ENCODE measurements at places on chromosomes 4 and X.

- no peak for DNase-seq
- H3K36me3 ChIP-seq = no peaks in the 10 kb centered on the region
- no peaks in the 10 kb centered on the region for H3K4me1 ChIP-seq
- H3K27ac ChIP-seq = no peak overlapping the region
- H3K4me3 ChIP-seq = no peak overlapping the region
Measured at GRCh38 chrX:15129412-15129811, 140.5 kb downstream of the ASB9 start.

GRCh38 chrX:40106676-40107290, 9.0 kb upstream of the BCOR start:
- H3K27ac ChIP-seq = no peak overlapping the region
- peaks cover 20% of the 10 kb centered on the region for H3K4me1 ChIP-seq
- H3K36me3 ChIP-seq = no peaks in the 10 kb centered on the region
- H3K27me3 ChIP-seq = peaks cover 54% of the 10 kb centered on the region
- H3K4me3 ChIP-seq = peak overlapping the region; percentile 63

DNA sequence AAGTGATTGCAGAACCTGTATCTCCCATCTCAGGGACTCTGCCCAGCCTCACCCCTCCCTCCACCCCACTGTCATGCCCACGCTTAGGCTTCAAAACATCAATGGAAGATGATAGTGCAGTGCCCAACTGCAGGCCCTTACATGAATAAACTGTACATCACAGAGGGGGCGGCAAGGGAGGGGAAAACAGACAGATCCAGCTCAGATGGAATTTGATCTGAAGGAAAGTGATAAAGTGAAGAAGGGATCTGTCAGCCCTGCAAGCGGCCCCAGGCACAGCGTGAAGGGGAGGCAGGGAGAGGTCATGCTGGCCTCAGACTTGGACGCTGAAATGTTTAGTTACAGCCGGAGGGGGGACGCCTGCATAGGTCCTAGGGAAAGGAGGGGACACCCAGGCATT, 38.5 kb downstream of the GYG2 start:
- H3K36me3 ChIP-seq = no peaks in the 10 kb centered on the region
- no peak for DNase-seq
- no peaks in the 10 kb centered on the region for H3K27me3 ChIP-seq
- no peak overlapping the region for H3K4me3 ChIP-seq
- H3K27ac ChIP-seq = no peak overlapping the region

DNA sequence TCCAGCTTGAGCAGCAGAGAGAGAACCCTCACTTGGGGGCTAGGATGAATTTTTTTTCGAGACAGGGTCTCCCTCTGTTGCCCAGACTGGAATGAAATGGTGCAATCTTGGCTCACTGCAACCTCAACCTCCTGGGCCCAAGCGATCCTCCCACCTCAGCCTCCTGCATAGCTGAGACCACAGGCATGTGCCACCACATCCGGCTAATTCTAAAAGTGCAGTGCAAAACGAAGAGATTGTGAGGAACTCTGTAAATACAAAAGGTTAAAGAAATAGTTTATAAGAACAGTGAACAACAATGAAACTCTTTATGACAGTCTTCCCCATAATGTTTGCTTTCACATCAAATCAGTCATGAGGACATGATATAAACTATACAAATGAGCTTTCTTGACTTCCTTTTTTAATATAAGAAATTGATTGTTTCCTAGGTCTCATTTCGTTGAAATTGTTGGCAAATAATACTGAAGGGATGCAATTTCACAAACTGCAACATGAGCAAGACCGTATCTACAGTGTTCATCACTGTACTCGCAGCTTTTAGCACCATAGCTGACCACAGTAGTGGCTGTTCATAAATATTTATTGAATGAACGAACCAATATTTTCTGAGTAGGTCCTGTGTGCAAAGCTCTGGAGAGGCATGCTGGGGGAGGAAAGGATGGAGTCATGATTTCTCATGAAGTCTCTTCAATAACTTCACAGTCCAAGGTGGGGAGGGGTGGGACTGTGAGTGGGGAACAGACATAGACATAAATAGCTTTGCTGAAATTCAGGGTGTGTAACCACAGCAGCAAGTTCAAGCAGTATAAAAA, 116.1 kb downstream of the SHROOM3 start:
- no peak overlapping the region for H3K4me3 ChIP-seq
- DNase-seq = no peak
- H3K36me3 ChIP-seq = no peaks in the 10 kb centered on the region

- no peaks in the 10 kb centered on the region for H3K4me1 ChIP-seq
- H3K27me3 ChIP-seq = no peaks in the 10 kb centered on the region
- no peak overlapping the region for H3K27ac ChIP-seq
- H3K36me3 ChIP-seq = no peaks in the 10 kb centered on the region
Measured at GRCh38 chrX:131874300-131874699, 148.8 kb upstream of the STK26 start.

Measured in GM23338 (cell line).